Activated CD8-positive, alpha-beta T cell treated with anti-CD3 and anti-CD28 coated beads, Interleukin-2, amount 10 ng/mL, durations not matched to agents 7 days and 5 days (primary cell): ENCODE measurements at places on chromosomes 6 and 20. TPM values are rescaled to one million over a fixed set of nuclear protein-coding genes. Genes with fewer than 3 reads are reported as not detected.

GRCh38 chr6:2990248-2990931 lies 9.3 kb upstream of the NQO2 start:
- H3K27me3 ChIP-seq, result peaks cover 3% of the 10 kb centered on the region
- peak; percentile 33 for DNase-seq
- peak overlapping the region; percentile 86 for H3K4me3 ChIP-seq
- H3K36me3 ChIP-seq, result no peaks in the 10 kb centered on the region
- H3K4me1 ChIP-seq, result peaks cover 25% of the 10 kb centered on the region

- peaks cover 14% of the 10 kb centered on the region for H3K4me1 ChIP-seq
- H3K36me3 ChIP-seq, result peaks cover 30% of the 10 kb centered on the region
- H3K4me3 ChIP-seq, result no peak overlapping the region
Observed at GRCh38 chr20:32444474-32445220, 86.5 kb downstream of the ASXL1 start.

HUS1B gene
- 1.8 TPM for total RNA-seq

TAAR1 gene
- not detected for total RNA-seq

APCDD1L gene
- not detected for total RNA-seq

DNA sequence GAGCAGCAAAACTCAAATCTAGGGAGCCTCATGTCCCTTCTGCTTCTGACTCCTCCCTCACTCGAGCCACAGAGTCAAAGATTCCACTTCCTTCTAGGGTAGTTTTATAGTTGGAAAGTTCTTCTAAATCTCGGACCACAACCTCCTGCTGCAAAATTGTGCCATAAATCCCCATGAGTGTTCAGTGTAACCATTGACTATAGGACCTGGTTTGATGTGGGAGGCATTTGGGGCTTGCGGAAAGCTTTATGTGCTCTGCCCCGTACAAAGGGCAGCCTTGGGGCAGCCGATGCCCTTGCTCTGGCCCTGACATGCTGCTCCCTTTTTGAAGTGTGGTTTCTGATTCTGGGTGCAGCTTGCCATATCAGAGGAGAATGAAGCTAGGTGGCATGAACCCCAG lies 43.6 kb upstream of the IER3 start:
- peak overlapping the region; percentile 90 for H3K27ac ChIP-seq
- DNase-seq, result peak; percentile 77
- peak overlapping the region; percentile 53 for H3K4me3 ChIP-seq
- peaks cover 11% of the 10 kb centered on the region for H3K36me3 ChIP-seq
- peaks cover 76% of the 10 kb centered on the region for H3K4me1 ChIP-seq
- no peaks in the 10 kb centered on the region for H3K27me3 ChIP-seq

DNA sequence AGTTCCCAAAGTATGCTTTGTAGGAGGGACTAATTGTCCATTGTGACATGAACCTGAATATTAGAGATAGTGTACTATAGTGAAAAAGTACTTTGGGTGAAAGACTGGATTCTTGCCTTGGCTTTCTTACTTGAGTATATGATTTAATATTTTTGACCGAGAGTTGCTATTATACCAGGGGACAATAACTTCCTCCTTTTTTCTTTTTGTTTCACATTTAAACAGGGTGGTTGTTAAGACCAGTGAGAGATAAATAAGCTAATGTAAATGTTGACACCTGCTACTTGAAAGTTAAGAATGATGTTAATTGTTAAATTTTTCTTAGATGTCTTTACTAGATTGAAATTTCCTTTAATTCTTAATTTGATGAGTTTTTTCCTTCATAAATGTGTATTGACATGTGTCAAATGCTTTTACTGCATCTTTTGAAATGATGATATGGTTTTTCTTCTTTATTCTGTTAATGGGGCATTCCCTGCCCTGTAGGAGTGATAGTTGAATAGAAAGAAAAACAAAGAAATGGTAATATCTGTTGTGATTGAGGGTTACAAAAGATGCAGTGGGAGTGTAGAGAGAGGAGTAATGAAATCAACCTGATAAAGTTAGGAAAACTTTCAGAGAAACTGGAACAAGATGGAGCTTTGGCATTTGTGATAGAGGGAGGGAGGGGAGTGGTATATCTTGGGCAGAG lies 48.4 kb downstream of the ZFAND3 start:
- H3K27me3 ChIP-seq, result no peaks in the 10 kb centered on the region
- no peak for DNase-seq
- peaks cover 26% of the 10 kb centered on the region for H3K36me3 ChIP-seq
- H3K4me3 ChIP-seq, result no peak overlapping the region
- H3K27ac ChIP-seq, result no peak overlapping the region
- H3K4me1 ChIP-seq, result peaks cover 34% of the 10 kb centered on the region

HEY2 gene
- total RNA-seq, result not detected

MYB gene
- 7.5 TPM for total RNA-seq

SIRPD gene
- not detected for total RNA-seq

HLA-DPB1 gene
- total RNA-seq, result 21.0 TPM

NMBR gene
- total RNA-seq, result not detected

CDSN gene
- not detected for total RNA-seq

MUC22 gene
- not detected for total RNA-seq

- H3K4me1 ChIP-seq, result peaks cover 15% of the 10 kb centered on the region
- peak overlapping the region; percentile 18 for H3K27ac ChIP-seq
- no peak overlapping the region for H3K4me3 ChIP-seq
- DNase-seq, result no peak
Observed at GRCh38 chr6:134345789-134346188, 27.9 kb upstream of the SGK1 start.

ETV7 gene
- 4.6 TPM for total RNA-seq

DNA sequence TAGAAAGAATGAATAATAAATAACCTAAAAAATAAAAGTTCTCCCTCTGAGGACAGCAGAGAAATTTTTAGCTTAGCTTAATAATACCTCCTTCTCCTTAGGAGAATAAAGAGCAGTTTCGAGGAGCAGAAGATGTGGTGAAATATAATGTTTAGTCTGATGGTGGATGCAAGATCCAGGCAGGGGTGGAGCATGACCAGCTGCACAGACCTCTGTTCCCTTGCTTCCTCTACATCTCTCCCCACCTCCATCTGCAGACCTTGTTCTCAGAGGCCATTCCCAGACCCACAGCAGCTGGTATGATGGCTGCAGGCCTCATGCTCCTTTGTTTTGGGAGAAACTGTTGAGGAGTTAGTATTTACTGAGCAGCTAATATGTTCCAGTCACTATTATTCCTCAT lies 1.5 kb downstream of the BTN3A2 start:
- H3K27me3 ChIP-seq, result no peaks in the 10 kb centered on the region
- peak overlapping the region; percentile 71 for H3K4me3 ChIP-seq
- H3K27ac ChIP-seq, result peak overlapping the region; percentile 61

DNA sequence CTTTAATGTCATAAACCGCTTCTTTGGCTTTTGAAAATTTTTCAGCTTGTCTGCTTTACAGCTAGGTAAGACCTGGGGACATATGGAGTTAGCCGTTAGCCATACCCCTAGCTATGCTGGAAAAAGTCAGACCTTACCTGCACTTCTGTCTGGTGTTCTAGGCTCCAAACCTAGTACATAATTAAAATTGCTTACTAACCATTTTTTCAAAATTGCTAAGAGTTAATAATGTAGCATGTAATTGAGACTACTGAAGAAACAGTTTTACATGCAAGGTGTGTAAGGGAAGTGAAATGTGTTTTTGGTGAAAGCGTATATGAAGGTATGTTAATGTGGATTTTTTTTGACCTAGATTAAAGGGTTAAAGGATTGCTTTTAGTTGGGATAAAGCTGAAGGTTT lies 336.9 kb downstream of the RNF144B start:
- no peak for DNase-seq
- no peak overlapping the region for H3K27ac ChIP-seq
- no peaks in the 10 kb centered on the region for H3K36me3 ChIP-seq
- H3K4me1 ChIP-seq, result no peaks in the 10 kb centered on the region

- no peak overlapping the region for H3K4me3 ChIP-seq
- no peak for DNase-seq
- H3K4me1 ChIP-seq, result no peaks in the 10 kb centered on the region
- H3K27ac ChIP-seq, result no peak overlapping the region
- no peaks in the 10 kb centered on the region for H3K27me3 ChIP-seq
Observed at GRCh38 chr6:18142591-18142861, 12.4 kb downstream of the TPMT start.

SLC17A3 gene
- 0.21 TPM for total RNA-seq

- no peak overlapping the region for H3K4me3 ChIP-seq
- DNase-seq, result no peak
- no peaks in the 10 kb centered on the region for H3K4me1 ChIP-seq
- no peak overlapping the region for H3K27ac ChIP-seq
- no peaks in the 10 kb centered on the region for H3K36me3 ChIP-seq
Observed at GRCh38 chr6:94623586-94623985, 953.7 kb upstream of the MANEA start.

- DNase-seq, result no peak
- no peak overlapping the region for H3K27ac ChIP-seq
- no peaks in the 10 kb centered on the region for H3K4me1 ChIP-seq
- H3K4me3 ChIP-seq, result no peak overlapping the region
Observed at GRCh38 chr6:84260926-84261325, 33.5 kb upstream of the CEP162 start.

DNA sequence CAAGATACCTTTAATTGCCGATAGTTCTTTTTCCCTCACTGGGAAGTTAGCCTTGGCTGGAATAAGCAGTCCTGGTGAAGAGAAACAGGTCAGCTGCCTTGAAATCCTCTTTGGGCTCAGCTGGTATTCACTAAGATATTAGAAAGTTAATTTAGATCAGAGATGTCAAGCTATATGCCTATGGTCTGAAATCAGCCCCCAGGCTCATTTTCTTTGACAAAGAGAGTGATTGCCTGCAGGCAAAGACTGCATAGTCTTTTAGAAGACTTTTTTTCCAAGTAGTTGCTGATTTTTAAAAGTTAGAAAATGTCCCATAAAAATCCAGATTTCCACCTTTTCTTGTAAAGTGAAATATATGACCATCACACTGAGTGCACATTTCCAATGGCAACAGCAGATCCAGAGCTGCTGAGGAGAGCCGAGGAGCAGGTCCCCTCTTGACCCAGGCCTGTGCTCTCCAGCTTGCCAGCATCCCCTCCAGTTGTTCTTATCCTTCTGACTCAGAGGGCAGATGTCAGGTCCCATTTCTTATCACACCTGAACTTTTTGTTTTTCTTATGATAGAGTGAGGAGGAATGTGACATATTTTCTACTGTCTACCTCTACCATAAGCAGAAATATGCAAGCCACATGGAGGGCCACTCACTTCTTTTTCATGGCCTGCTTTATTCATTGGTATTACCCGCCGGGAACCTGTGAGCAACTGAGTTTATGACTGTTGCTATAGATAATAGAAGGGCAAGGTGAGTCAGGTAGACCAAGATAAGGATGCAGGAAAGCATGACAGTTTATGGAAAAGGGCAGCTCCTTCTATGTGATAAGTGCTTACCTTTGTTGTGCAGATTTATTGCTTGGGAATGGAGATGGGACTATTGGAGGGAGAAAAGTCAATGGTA lies 17.6 kb upstream of the L3MBTL3 start:
- peaks cover 8% of the 10 kb centered on the region for H3K27me3 ChIP-seq
- no peak overlapping the region for H3K27ac ChIP-seq
- no peak overlapping the region for H3K4me3 ChIP-seq
- H3K4me1 ChIP-seq, result no peaks in the 10 kb centered on the region

GRCh38 chr6:27582928-27583725 lies 110.2 kb upstream of the ZNF184 start:
- H3K36me3 ChIP-seq, result peaks cover 2% of the 10 kb centered on the region
- peaks cover 43% of the 10 kb centered on the region for H3K27me3 ChIP-seq
- peaks cover 6% of the 10 kb centered on the region for H3K4me1 ChIP-seq
- no peak overlapping the region for H3K4me3 ChIP-seq
- H3K27ac ChIP-seq, result peak overlapping the region; percentile 78

- H3K27me3 ChIP-seq, result no peaks in the 10 kb centered on the region
- no peak overlapping the region for H3K27ac ChIP-seq
- no peak overlapping the region for H3K4me3 ChIP-seq
- no peaks in the 10 kb centered on the region for H3K4me1 ChIP-seq
Observed at GRCh38 chr20:16428112-16428511, 145.1 kb downstream of the KIF16B start.
